Stimulated activated CD4-positive, alpha-beta T cell treated with anti-CD3 and anti-CD28 coated beads, Interleukin-1b, Interleukin-23, amount 100 ng/mL, for 24 hours (primary cell): ENCODE measurements at places on chromosomes 11 and 22.
A peak's percentile ranks its signal among the peaks of the same experiment; 100 is the strongest.

DNA sequence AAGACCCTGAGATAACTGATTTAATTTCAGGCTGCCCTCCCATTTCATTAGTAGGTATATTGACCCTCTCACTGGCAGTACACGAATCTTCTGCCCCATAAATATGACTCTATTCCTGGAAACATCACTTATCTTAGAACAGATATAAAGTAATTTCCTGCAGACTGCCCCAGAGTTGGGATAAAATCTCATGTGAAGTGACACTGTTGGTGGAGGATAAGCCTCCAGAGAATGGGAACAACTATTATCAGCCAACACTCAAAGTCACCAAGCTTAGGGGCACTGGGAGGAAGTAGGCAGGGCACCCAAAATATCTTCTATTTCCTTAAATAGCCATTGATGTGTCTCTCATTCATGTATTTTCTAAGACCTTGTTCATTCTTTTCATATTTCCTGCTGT, 8.2 kb downstream of the OR51B5 start:
- no peak for DNase-seq

GRCh38 chr11:26319906-26320305, 12.0 kb upstream of the ANO3 start:
- DNase-seq, result no peak

DNA sequence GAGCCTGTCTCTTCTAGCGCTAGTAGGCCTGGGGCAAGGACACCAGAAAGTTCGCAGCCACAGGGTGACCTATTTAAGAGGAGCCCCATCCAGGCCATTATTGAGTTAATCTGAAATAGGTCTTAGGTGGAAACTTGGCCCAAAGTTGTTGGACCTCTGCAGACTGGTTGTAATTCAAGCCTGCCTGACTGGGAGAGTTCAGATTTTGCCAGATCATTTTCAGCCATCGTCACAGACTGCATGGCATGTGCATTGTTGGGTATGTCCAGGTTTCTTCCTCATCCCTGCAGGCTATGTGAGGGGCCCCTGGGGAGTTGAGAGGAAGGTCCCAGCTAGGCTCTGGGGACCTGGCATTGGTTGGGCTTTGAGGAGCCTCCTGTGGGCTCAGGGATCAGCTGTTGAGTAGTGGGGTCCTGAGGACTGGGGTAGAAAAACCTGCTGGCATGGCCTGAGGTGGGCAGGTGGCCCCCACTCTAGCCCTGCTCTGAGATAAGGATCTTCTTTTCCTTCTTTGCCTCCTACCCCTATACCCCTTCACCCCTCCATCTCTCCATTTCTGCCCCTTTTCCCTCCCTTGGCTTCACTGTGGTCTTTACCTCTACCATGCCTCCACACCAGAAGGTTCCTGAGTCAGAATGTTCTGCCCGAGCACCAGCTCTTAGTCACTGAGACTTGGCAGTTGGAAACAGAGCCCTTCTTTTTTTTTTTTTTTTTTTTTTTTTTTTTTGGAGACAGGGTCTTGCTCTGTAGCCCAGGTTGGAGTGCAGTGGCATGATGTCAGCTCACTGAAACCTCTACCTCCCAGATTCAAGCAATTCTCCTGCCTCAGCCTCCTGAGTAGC, 112.7 kb downstream of the MORC2 start:
- DNase-seq, result no peak

- no peak for DNase-seq
Observed at GRCh38 chr11:2741377-2742131, 41.8 kb upstream of the KCNQ1OT1 start.

- DNase-seq, result no peak
Observed at GRCh38 chr11:111155021-111155420, 90.5 kb upstream of the POU2AF2 start.

DNA sequence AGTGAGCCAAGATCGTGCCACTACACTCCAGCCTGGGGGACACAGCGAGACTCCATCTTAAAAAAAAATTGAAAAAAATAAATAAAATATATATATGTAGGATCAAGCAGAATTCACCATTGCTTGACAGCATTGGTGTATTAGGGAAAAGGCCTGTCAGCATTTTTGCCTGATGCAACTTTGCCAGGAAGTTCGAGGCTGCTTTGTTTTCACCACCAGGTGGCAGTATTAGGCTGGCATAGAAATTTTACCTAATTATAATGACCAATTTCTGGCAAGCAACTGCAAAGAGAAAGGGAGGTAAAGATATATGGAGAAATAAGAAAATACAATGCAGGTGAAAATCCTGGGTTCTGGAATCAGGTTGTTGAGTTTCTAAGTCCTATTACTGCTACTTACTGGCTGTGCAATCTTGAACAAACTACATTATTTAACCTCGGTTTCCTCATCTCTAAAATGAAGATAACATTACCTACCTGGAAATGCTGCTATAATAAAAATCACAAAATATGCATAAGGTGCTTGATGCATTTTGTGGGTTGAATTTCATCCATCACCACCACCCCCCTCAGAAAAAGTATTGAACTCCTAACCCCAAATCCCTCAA, 24.7 kb downstream of the LAYN start:
- peak; percentile 49 for DNase-seq

GRCh38 chr11:87239531-87239930, 201.8 kb downstream of the TMEM135 start:
- DNase-seq, result no peak

DNA sequence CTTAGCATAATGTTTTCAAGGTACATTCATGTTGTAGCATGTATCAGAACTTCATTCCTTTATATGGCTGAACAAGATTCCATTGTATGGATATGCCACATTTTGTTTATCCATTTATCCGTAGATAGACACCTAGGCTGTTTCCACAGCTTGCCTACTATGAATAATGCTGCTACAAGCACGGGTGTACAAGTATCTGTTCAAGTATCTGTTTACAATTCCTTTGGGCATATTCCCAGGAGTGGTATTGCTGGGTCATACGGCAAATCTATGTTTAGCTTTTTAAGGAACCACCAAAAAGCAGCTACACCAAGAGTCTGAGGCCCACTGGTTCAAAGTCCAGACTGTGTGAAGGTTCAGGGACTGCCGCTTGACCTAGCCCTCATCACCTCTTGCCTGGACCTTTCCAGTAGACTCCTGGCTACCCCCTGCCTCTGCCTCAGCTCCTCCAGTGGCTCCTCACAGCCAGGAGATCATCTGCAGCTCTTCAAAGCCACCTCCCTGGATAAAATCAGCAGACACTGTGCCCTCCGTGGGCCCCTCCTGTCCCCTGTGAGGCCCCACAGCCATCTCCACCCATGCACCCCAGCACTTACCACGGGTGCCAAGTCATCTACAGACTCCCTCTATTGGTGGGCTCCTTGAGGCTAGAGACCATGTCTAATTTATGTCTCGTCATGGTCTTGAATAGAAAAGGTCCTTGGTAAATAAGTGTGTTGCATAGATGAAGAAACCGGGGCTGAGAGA, 160.3 kb downstream of the MN1 start:
- no peak for DNase-seq

- DNase-seq, result no peak
Observed at GRCh38 chr11:42524534-42525227, 787.1 kb upstream of the API5 start.

DNA sequence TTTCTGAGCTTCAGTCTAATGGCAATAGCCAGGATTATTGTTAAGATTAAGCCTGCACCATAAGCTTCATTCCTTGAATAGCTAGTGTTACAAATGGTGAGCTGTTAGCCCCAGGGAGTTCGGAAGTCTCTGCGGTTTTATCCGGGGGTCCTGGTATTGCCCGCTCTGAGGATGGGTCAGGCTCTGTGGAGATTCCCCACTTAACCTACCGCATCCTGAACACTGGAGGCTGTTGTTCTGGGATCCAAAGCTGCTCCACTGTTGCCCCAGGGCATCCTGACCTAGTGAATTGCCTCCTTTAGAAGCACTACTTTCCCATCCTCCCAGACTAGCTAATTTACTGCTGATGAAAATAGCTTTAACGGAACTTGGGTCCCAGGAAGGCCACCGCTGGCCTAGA, 14.5 kb upstream of the PEX26 start:
- DNase-seq, result no peak

- no peak for DNase-seq
Observed at GRCh38 chr11:30333405-30333804, 10.5 kb downstream of the ARL14EP start.

- DNase-seq, result no peak
Observed at GRCh38 chr11:77198440-77198849, 70.4 kb downstream of the MYO7A start.

GRCh38 chr11:35305670-35306382, 113.5 kb downstream of the SLC1A2 start:
- no peak for DNase-seq

GRCh38 chr22:25051073-25051472, 98.6 kb downstream of the KIAA1671 start:
- no peak for DNase-seq

- no peak for DNase-seq
Observed at GRCh38 chr11:77069336-77069968, 2.7 kb downstream of the CAPN5 start.

DNA sequence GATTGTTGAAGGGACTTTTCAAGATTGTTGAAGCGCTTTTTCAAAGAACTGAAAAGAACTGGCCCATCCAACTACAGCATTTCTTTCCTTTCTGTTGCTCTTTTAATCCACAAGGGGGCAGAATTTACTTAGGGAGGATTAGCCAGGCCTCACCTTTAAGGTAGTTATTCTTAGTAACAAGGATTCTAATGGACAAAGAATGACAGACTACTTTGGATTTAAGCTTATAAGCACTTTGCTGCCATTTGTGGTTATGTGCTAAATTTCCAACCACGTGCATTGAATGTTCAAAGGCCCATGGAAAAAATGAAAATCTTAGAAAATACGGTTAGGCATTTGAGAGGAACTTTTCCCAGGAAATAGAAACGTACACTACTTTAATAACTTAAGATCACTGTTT, 49.5 kb upstream of the HSPA8 start:
- DNase-seq, result no peak

DNA sequence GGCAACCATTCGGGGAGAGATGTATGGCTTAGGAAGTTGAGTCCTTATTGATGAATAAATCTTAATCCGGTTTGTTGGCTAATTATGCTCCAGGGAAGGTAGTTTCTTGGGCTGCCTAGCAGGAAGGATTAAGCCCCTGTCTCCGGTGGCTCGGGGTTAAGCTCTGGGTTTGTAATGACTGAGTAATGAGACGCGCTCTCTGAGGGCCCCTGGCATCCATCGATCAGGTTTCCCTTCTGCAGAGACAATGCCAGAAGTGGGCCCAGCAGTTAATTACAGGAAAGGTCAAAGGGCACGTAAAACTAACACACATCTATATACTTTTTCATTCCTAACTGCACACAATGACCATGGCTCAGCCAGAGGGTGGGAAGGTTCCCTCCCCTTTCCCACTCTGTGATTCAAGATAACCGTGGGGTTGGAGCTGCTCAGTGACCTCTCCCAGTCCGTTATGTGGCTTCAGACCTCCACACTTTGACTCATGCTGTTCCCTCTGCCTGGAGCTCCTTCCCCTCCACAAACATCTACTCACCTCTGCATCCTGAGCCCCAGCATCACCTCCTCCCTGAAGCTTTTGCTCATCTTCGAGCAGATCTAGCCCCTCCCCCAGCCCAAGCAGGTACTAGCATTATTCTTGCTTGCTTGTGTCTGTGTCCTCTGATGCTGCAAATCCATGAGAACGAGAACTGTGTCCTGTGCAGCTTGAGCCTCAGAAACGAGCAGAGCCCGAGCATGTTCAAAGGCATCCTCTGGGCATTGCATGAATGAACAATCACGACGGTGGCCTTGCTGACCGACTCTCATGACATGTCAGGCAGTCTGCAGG, 16.6 kb downstream of the SCUBE1 start:
- DNase-seq, result no peak

GRCh38 chr11:22337596-22338485, at the start of gene SLC17A6:
TSS of gene SLC17A6 (plus strand) at chr11:22338381. CDS start at chr11:22338534, 153 bp downstream.
- DNase-seq, result no peak

DNA sequence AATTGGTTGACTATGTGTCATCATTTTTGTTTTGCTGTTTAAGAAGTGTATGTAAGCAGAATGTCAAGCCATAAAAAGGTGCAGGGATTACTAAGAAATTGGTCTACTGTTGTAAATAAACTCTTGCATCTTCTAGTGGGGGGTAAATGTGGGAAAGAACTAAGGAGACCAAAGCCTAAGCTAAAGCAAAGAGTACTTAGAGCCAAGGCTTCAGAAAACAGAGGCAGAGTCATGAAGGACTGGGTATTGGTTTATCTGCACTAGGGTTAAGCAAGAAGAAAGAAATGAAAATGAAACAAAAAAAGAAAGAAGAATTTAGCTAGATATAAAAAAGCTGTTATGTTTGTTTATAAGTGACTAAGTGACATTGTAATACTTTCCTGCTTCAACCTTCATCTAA, 628.1 kb downstream of the METTL15 start:
- DNase-seq, result no peak

GRCh38 chr11:126452241-126453101, 97.0 kb downstream of the ST3GAL4 start:
- DNase-seq, result no peak

DNA sequence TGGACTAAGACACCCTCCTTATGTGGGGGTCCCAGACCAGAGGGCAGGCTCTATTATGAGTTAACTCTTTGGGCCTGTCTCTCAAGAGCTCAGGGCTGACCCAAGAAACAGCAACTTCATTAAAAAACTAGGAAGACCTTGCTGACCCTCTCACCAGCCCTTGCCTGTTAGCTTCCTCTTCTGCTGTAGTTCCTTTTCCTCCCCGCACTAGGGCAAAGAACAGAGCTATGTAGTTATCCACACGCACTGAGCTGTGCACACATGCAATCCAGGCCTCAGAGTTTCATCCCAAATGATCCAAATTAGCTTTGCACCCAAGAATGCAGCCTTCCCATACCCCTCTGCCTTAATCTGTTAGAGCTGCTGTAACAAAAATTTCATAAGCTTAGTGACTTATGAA, 539.6 kb upstream of the CADM1 start:
- DNase-seq, result no peak

DNA sequence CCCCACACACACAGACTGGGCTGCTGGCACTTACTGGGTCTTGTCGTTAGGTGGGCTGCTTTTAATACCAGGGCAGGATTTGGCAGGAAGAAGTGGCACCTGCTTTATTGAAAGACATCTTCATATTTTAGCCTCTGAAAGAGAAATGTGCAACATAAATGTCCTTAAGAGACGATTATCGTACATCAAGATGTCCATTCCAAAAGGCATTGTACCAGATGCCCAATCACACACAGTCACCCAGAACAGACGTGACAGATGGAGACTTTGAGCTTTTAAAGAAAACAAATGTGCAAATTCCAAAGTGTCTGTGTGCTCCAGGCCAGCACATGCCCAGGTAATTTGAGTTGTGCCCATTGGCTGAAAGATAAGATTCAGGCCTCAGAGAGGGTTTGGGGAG, 155.7 kb downstream of the RRAS2 start:
- DNase-seq, result no peak

- no peak for DNase-seq
Observed at GRCh38 chr22:16962501-16962900, 45.5 kb downstream of the GAB4 start.

GRCh38 chr11:62340269-62340901, 3.1 kb downstream of the ASRGL1 start:
- DNase-seq, result no peak
